T-cell (primary cell): ENCODE measurements at places on chromosomes 6 and 20. TPM values are rescaled to one million over a fixed set of nuclear protein-coding genes. Genes with fewer than 3 reads are reported as not detected.

The LRRC1 gene
- total RNA-seq, result 2.1 TPM

The TSPO2 gene
- total RNA-seq, result not detected

The TMEM239 gene
- not detected for total RNA-seq

DNA sequence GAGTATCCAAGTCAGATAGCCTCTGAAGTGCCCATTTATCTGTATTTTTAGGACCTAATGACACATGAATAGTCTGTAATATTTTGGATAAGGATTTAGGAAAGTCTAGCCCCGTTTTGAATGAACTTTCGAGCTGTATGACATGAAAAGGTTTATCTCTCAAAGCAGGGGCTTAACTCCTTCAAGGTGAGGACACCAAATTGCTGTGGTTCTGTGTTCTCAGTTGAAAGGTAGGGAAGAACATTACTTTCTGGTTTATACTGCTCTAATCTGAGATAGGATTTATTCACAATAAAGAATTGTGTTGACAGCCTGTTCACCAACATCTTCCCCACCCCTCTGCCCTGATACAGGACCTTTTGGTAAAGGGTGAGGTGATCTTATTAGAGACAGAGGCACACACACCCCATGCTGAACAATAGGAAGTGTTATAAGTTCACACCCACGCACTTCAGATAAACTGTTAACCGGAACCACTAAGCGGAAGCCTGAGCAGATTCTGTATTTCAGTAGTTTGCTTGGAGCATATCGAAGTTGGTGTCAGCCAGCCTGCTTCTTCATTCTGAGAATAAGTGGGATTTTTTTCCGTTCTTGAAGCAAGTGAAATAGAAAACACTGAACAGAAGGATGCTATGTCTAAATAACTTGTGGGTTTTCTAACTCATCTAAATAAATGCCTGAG is 223.3 kb downstream of the TMEM242 start:
- no peak overlapping the region for H3K4me3 ChIP-seq
- no peaks in the 10 kb centered on the region for H3K27me3 ChIP-seq
- peak overlapping the region; percentile 81 for H3K27ac ChIP-seq
- peaks cover 19% of the 10 kb centered on the region for H3K4me1 ChIP-seq
- no peaks in the 10 kb centered on the region for H3K36me3 ChIP-seq

GRCh38 chr6:97470322-97470721 is 187.3 kb upstream of the MMS22L start:
- H3K4me3 ChIP-seq, result no peak overlapping the region
- no peaks in the 10 kb centered on the region for H3K4me1 ChIP-seq
- H3K27me3 ChIP-seq, result no peaks in the 10 kb centered on the region

GRCh38 chr6:17584241-17584803 is 15.8 kb upstream of the FAM8A1 start:
- peaks cover 16% of the 10 kb centered on the region for H3K4me1 ChIP-seq
- H3K36me3 ChIP-seq, result no peaks in the 10 kb centered on the region
- no peak overlapping the region for H3K27ac ChIP-seq
- H3K27me3 ChIP-seq, result no peaks in the 10 kb centered on the region
- DNase-seq, result no peak

- DNase-seq, result no peak
- H3K27me3 ChIP-seq, result no peaks in the 10 kb centered on the region
- H3K27ac ChIP-seq, result no peak overlapping the region
- H3K36me3 ChIP-seq, result no peaks in the 10 kb centered on the region
- no peak overlapping the region for H3K4me3 ChIP-seq
- no peaks in the 10 kb centered on the region for H3K4me1 ChIP-seq
These were observed 447.4 kb downstream of the PKHD1 start for GRCh38 chr6:51640021-51640420.

GRCh38 chr6:31544676-31545075 is 1.7 kb downstream of the ATP6V1G2 start:
- peaks cover 46% of the 10 kb centered on the region for H3K4me1 ChIP-seq
- no peak overlapping the region for H3K4me3 ChIP-seq
- H3K36me3 ChIP-seq, result peaks cover 3% of the 10 kb centered on the region
